Activated CD8-positive, alpha-beta memory T cell treated with anti-CD3 and anti-CD28 coated beads, Interleukin-2, amount 10 ng/mL, durations not matched to agents 7 days and 5 days (primary cell): ENCODE measurements at places on chromosomes 12 and 14. TPM values are rescaled to one million over a fixed set of nuclear protein-coding genes. Genes with fewer than 3 reads are reported as not detected.

DNA sequence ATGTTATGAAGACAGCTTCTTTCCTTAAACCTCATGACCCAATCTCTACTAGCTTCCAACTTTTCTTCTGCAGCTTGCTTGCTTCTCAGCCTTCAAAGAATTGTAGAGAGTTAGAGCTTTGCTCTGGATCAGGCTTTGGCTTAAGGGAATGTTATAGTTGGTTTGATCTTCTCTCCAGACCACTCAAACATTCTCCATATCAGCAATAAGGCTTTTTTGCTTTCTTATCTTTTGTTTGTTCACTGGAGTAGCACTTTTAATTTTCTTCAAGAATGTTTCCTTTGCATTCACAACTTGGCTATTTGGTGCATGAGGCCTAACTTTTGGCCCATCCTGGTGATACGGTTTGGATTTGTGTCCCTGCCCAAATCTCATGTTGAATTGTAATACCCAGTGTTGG lies 163.8 kb downstream of the PCNX1 start:
- no peak for DNase-seq

DNA sequence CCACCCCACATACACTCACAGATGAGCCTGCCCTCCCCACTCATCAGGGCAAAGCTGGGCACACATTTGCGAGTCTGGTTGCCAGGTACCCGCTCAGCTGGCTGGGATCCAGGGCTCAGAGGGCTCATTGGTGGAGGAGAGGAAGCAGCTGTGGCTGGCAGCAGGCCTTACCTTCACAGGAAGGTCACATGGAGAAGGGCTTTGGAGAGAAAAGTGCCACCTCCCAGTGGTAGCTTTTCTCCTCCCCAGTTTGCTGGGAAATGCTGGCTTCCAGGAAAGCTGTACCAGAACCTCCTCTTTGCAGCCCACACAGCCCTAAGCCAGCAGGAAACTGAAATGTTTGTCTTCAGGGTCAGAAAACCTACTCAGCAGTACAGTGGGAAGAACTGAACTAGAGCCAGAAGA lies 55.6 kb downstream of the LGMN start:
- no peak for DNase-seq

SLC6A12 gene
- total RNA-seq = 0.33 TPM

DNA sequence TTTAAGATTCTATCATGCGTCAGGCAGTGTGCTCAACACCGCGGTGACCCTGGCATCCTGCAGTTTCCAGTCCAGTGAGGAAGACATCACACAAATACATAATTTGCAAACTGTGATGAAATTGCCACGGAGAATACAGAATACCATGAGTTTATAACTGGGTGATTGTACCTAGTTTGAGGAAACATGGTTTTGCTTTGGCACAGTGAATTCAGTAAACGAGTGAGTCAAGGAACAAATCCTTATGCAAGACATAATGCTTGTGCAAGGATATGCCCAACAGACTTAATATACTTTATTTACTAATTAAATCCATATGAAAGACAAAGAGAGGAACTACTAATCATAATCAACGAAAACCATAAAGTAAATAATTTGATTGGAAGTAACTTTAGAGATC lies 311.8 kb upstream of the TMTC1 start:
- DNase-seq = no peak

GRCh38 chr12:14810953-14811483 lies 3.0 kb downstream of the SMCO3 start:
- DNase-seq = no peak

- no peak for DNase-seq
Measured at GRCh38 chr14:21796916-21797315, 123.3 kb upstream of the OR4E1 start.
